Suprapubic skin (tissue), 4 donors: ENCODE measurements at places on chromosomes 7 and 10.

- DNase-seq: no peak
Observed at GRCh38 chr10:43136995-43137716, 1.1 kb upstream of the CSGALNACT2 start.

DNA sequence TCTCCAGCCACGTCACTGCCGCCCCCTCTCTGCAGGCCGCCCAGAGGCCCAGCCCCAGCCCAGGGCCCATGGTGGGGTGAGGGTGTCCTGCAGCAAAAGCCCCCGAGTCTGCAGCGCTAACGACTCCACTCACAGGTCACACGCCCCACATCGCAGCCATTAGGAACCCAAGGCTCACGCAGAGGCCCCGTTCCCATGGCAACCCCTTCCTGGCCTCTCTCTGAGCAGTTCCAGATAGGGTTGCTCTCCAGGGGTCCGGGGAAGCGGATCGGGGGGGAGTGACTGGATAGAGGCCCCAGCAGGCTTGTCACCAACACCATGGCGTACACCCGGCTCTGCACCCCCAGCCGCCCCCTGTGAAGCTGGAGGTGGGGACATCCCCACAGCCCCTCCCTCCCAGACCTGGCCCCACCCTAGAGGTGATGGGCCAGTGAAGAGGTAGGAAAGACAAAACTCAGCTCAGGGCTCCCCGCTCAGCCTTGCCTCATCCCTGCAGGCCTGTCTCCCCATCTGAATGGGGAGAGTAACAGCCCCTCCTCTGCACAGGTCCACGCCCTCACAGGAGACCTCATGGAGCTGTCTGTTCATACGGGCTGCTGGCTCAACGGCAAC is 41.2 kb downstream of the TNRC18 start:
- no peak for DNase-seq

DNA sequence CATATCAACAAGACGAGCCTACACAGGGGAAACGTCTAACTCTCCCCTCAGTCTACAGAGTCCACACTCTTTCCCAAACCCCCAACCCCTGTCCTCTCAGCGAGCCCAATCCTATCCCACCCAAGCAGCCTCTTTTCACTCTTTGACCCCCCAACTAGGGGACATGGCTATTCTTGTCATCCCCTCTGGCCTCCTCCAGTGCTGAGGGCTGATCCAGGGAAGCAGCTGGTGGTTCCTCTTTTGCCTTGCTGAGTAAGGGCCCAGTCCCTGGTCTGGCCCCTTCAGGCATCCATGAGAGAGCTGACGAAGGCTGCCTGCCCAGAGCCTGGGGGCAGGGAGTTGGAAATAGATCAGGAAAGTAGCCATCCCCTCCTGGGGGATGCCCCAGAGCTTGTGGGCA is 6.4 kb downstream of the NOBOX start:
- peak; percentile 38 for DNase-seq

- DNase-seq: no peak
Observed at GRCh38 chr7:70215491-70215890, 617.2 kb downstream of the AUTS2 start.

- no peak for DNase-seq
Observed at GRCh38 chr7:40922316-40922670, 780.6 kb downstream of the INHBA start.

DNA sequence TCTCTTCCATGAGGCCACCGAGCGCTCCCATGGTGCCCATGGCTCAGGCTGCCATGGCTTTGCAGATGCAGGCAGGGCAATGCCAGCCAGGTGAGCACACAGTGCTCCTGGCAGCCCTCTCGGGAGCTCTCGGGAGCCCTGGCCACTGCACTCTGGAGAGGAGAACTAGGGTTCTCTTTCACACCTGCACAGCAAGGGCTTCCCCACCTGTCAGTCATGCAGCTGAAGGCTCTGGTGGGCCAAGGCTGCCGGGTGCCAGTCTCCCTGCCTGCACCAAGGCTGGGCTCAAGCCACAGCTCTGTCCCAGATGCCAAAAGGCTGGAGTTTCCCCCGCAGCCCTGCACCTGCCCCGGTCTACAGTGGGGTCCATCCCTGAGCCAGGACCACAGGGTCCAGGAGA is 32.6 kb downstream of the NUDT1 start:
- DNase-seq: no peak

DNA sequence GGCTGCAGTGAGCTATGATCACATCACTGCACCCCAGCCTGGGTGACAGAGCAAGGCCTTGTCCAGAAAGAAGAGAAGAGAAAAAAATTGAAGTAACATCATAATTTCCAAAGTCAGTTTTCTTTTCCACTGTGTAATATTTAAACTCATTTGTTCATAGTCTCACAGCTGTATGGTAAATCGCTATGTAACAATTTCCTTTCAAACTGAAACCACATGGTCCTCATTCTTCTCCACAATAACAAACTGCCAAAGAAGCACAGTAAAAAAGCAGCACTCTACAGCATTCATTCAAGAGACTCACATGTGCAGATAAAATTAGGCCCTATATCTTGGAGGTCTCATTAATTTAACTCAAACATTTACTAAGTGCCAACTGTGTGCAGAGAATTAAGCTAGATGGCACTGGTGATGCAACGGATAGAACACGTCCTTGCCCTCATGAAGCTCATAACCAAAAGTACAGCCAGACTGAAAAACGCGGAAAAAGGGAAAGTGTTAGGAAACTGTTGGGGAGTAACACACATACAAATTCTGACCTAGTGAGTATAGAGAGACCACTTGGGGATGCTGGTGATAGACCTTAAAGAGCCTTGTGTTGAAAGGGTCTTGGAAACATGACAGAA is 174.0 kb upstream of the KCTD7 start:
- no peak for DNase-seq

- peak; percentile 95 for DNase-seq
Observed at GRCh38 chr10:72254813-72255568, 18.7 kb upstream of the DDIT4 start.

GRCh38 chr7:96284835-96285234 is 37.1 kb downstream of the SLC25A13 start:
- no peak for DNase-seq

DNA sequence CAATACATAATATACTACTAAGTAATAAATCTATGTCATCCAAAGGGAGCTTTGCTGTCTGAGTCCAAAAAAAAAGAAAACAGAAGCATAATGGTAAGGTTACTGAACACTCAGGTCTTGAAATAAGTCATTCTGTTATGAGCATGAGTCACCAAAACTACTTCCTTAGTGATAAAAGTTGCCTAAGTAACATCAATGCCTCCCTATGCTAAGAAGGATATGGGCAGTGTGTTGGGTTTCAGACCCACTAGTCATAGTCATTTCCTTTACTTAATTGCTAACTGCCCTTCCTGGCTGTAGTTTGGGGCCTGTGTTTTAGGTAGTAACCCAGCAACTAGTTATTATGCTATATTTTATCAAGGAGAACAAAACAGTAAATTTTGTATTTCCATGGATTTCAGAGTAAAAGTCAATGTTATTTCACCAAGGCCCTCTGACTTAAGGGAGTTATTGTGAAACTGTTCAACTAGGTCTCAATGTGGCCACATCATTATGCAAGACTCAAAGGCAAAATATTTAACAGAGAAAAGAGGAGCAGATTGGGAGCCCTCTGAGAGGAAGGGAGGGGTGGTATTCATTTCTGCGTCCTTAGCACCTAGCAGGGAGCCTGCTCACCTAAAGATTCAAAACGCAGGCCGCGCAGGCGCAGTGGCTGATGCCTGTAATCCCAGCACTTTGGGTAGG is 11.7 kb upstream of the VIM start:
- peak; percentile 72 for DNase-seq

GRCh38 chr7:106618480-106618879 is 42.5 kb downstream of the CCDC71L start:
- no peak for DNase-seq

DNA sequence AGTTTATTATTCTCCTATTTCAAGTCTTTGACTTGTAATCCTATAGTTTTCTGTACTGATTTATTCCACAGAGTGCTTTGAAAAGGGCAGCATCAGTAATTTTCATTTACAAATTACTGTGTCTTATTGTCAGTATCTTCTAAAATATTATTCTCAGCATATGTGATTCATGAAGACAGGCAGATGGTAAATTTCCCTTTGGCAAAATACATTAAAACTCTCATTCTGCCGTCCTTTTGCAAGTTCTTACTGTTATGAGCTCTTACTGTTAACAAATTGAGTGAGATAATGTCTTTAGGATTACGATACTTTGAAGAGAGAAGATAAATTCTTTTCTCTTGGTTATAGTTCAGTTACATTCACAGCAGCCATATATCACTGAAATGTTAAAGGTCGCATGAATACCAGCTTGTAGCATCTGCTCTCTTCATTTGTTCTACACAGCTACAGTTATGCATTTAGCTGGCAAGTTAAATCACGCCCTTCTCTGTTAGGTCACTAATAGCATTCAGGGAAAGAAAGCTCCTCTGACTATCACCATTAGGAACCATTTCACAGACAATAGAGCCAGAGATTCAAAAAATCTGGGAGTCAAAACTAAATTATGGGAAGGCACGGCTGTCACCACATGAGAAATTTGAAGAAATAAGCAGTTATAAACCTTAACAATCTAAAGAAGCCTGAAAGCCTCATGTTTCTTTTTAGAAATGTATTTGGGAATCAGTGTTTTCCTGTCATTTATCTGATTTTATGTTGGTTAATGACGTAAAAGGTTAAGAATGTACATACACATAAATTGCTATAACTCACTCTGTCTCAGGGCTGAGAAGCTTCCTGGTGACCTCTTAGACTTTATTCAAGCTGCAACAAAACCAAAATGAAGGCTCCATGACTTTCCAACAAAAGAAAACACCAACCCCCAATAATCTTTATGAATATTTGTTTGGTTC is 109.6 kb upstream of the SP4 start:
- no peak for DNase-seq

- no peak for DNase-seq
Observed at GRCh38 chr10:90887555-90887954, 15.8 kb downstream of the RPP30 start.

- DNase-seq: no peak
Observed at GRCh38 chr10:79098596-79099015, 29.8 kb downstream of the ZMIZ1 start.

- DNase-seq: no peak
Observed at GRCh38 chr7:139043823-139044812, 8.3 kb upstream of the ZC3HAV1L start.

DNA sequence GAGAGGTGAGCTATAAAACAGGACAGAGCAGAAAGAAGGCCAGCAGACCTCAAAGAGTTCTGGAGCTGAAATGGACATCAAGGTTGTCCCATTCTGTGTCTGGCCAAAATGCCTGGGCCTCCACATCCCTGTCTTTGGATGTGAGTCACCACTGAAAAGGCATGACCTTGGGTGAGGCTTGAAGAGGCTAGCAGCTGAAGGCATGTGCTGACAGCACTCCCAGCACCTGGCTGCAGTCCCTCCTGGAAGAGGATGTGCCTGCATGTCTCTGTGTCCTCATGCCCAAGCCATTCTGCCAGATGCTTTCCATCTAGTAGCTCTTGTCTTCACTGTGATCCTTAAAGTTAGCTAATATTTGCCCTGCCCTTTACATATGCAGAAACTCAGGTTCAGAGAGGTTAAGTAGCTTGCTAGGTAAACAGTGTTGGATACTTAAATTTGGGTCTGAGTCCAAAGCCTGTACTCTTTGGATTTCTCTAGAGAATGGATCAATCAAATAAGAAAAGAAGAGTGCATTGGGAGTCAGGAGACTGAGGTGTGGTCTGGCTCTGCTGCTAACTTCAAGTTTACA is 35.8 kb downstream of the HECW1 start:
- DNase-seq: no peak

GRCh38 chr10:88989824-88990383 is 694 bp upstream of the FAS start:
- no peak for DNase-seq

GRCh38 chr10:12606461-12606860 is 257.1 kb downstream of the CAMK1D start:
- no peak for DNase-seq

DNA sequence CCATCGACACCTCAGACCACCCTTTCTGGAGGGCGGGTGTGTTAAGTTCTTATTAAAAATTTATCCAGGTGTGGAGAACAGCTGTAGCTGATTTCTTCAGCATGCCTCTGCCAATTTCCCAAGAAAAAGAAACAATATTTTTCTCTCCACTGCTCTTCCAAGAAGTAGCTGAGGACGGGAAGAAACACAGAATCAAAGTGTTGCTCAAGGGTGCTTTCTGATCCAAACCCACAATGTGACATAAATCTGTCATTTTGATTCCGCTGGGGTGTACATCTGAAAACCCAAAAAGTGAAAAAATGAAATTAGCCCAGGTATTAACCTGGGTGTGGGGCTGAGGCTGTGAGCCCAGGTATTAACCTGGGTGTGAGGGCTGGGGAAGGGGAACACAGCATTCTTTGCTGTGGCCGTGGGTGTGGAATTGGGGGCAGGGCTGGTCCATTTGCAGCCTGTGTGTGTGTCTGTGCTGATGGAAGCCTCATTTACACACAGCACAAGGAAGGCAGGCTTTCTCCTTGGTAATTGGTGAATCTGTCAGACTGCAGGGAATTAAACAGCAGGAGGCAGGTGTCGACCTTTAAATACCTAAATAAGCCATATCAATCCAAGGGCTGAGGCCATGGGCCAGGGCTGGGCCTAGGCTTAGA is 48.4 kb upstream of the CCDC3 start:
- DNase-seq: no peak

DNA sequence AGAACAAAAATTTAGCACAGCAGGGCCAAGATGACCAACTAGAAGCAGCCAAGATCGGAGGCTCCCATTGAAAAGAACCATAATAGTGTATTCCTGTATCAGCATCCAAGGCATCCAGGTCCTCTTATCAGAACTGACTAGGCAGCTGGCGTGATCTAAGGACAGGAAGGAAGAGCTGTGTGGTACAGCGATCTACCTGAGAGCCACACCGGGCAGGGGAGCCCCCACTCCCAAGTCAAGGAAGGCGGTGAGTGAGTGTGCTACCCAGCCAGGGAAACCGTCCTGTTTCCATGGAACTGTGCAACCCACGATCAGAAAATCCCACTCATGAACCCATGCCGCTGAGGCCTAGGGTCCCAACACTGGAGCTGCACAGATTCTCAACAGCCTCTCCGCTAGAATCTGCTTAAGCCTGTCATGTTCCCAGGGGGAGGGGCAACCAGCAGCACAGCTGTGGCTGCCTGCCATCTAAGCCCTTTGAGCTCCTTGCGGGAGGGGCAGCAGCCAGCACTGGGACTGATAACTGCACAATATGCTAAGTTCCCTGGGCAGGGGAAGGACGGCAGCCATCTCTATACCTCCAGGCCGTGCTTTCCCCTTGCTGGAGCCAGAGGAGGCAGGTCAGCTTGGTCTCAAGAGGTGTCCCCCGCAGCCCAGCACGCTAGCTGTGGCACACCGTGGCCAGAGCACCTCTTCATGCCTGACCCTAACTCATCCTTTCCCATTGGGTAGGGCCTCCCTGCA is 213.0 kb upstream of the SMIM30 start:
- peak; percentile 71 for DNase-seq

- no peak for DNase-seq
Observed at GRCh38 chr7:117249696-117250095, 73.2 kb downstream of the WNT2 start.

GRCh38 chr7:155048006-155048405 is 22.1 kb upstream of the HTR5A start:
- DNase-seq: no peak

- DNase-seq: no peak
Observed at GRCh38 chr7:107100824-107101223, 56.3 kb downstream of the PRKAR2B start.

- no peak for DNase-seq
Observed at GRCh38 chr7:105336009-105336408, 52.7 kb downstream of the SRPK2 start.
